Substantia nigra (tissue), 51 donors: ENCODE measurements at places on chromosomes 2 and 18.

- no peak for DNase-seq
These were observed 64.8 kb upstream of the PID1 start for GRCh38 chr2:229335877-229336346.

- no peak for DNase-seq
These were observed 80.3 kb downstream of the INSIG2 start for GRCh38 chr2:118168615-118169014.

GRCh38 chr2:130828461-130828860 is 8.3 kb upstream of the ARHGEF4 start:
- DNase-seq = no peak

GRCh38 chr2:54619660-54620231 is 103.7 kb upstream of the EML6 start:
- no peak for DNase-seq

DNA sequence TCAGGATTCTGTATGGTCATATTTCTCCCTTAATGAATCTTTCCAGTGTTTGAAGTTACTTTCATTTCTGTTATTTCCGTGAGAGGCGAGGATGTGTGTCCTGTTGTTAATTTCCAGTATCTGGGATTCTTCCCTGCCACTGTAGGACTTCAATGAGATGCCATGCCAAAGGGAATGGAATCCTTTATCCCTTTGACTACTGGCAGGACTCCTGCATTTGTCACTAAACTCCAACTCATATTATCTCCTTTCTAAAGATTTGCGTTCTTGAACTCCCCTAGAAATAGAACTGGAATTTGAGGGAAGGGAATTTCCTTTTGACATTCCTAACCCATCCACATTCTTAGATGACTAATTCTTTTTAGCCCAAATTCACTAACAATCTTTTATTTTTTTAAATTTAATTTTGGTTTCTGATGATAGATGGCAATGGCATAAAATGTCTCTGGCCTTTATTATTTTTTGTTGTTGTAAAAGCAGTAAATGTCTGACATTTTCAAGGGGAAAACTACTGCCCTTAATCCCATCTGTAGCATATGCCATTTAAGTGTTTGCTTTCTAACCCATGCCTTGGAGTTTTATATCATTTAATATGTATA is 87.8 kb upstream of the EML6 start:
- no peak for DNase-seq

GRCh38 chr18:33916200-33916599 is 308.5 kb downstream of the NOL4 start:
- no peak for DNase-seq

- no peak for DNase-seq
These were observed 208.2 kb downstream of the SLC8A1 start for GRCh38 chr2:40243581-40244187.

DNA sequence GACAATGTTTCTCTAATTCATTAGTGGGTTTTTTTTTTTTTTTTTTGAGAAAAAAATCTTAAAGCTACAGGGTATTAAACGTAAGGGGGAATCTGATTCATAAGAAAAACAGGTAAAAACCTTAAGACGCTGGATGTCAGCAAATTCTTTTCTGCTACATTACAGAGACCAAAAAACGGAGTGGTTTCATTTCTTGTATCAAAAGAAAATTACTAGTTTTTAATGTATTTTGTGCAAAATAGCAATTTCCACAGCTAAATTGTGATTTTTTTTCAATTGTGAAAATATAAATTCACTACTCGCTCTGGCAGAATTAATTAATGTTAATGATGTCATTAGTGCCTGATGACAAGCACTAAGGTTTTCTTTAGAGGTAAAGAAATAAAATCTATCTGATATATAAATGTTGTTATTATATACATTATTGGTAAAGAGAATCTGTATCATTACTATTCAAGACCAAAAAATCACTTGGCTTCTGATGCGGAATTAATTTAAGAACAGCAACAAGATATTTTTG is 9.9 kb downstream of the OTX1 start:
- no peak for DNase-seq

DNA sequence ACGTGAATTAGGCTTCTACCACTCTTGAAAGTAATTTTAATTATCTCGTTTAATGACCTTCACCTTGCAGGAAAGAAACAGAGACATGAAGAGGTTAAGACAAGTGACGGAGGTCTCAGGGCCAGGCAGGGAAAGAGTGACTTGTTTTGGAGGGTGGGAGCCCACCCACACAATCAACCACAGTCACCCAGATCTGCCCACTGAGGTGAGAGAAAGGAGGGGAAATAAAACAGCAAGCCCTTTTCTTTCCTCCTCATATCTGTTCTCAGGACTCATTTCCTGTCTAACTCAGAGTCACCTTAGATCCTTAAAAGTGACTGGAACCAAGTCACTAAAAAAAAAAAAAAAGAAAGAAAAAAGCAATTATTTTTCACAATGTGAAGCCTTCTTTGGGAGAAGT is 26.8 kb downstream of the ATP8B1 start:
- no peak for DNase-seq

GRCh38 chr2:204437815-204438756 is 107.2 kb upstream of the PARD3B start:
- DNase-seq = no peak

- DNase-seq = no peak
These were observed 91.7 kb upstream of the EPC2 start for GRCh38 chr2:148552675-148553331.

DNA sequence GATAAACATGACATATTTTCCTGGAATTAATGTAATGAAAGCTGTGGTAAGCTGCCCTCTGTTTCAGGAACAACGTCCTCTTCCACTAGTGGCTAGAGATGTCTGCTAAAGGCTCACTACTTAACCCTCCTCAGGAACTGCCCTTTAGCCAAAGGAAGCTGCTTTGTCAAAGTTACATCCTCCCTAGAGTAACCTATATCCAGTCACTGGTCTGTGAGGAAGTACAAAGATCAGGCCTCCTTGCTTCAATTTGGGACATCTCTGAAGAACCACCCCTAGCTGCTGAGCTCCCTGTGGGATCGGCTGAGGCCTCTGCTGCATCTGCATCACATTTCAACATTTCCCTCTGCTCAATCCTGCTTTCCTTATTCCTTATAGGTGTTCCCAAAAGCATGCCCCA is 107.8 kb downstream of the PRELID3A start:
- DNase-seq = no peak

DNA sequence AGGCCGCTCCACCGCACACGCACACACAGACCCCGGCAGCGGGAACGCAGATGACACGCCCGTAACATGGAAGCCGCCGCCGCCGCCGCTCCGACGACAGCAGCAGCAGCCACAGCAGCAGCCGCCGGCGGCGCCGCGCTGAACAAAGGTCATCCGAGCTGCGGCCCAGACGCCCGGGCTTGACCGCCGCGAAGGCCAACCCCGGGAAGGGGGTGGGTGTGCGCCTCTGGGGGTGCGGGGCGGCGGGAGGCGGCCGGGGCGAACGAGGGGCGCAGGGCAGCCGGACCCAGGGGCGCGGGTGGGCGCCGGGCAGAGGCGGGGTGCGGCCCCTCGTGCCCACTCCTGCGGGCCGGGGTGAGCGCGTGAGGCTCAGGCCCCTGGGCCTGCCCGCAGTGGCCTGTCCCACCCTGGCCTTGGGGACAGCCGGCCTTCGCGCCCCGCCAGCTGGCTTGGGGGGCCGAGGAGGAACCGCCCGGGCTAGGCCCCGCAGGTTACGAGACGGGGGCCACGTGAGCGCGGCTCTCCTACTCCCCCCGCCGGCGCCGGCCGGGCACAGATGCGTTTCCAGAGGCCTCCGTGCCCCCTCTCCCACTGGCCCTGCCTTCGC is 1.0 kb upstream of the ZNF532 start:
- DNase-seq = no peak
